Tongue (tissue), 3 donors: ENCODE measurements at places on chromosomes 7 and 10.
A peak's percentile ranks its signal among the peaks of the same experiment; 100 is the strongest.

GRCh38 chr10:34231441-34232180 lies 583.5 kb downstream of the PARD3 start:
- peak; percentile 75 for DNase-seq

DNA sequence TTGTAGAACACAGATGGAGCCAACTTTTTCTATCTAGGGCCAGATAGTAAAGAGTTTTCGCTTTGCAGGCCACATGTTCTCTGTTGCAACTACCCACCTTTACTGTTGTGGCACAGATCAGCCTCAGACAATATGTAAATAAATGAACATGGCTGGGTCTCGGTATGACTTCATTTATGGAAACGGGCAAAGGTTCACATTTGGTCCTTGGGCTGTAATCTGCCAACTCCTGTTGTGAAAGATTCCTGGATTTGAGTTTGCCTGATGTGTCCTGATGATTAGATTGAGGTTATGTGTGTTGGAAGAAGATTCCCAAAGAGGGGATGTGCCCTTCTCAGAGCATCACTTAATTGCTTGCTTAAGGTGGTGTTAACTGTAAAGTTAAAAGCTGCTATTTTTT lies 38.2 kb downstream of the RBM20 start:
- DNase-seq: no peak

DNA sequence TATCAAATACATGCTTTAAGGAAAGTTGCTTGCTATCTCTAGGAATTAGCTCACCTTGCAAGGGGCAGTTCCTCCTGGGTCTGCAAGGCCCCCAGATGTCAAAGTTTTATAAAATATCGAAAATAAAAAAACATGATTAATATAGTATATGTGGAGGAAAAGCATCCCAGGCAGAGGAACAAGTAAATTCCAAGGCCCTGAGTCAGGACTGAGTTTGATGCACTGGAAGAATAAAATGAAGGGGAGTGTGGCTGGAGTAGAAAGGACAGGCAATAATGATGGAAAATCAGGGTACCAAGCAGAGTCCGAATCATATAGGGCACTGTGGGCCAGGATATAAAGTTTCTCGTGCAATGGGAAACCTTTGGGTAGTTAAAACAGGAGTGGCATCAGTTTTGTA lies 112.4 kb upstream of the EEPD1 start:
- DNase-seq: no peak

GRCh38 chr10:6493521-6494441 lies 86.3 kb downstream of the PRKCQ start:
- DNase-seq: no peak

GRCh38 chr7:1028775-1029636 lies 15.3 kb upstream of the GPR146 start:
- peak; percentile 85 for DNase-seq

- no peak for DNase-seq
These were observed 15.2 kb upstream of the FBXW4 start for GRCh38 chr10:101710059-101710695.

DNA sequence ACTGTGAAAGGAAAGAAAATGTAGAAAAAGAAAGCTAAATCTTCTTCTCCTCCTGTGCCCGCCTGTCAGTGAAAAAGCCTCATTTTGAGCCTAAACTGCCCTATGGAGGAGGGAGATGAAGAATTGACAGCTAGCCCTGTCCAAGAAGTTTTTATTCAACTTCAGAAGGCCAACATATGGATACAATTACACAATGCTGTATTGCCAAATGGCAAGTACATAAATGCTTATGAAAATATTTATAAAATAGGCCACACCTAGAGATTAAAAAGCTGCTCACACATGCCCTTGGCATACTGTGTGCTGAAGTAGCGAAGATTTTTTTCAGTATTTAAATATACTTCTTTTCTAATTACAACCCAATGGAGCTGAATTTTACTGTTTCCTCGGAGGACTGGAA lies 65.1 kb upstream of the NEBL start:
- peak; percentile 20 for DNase-seq

GRCh38 chr10:19561181-19561580 lies 255.1 kb upstream of the PLXDC2 start:
- DNase-seq: no peak

DNA sequence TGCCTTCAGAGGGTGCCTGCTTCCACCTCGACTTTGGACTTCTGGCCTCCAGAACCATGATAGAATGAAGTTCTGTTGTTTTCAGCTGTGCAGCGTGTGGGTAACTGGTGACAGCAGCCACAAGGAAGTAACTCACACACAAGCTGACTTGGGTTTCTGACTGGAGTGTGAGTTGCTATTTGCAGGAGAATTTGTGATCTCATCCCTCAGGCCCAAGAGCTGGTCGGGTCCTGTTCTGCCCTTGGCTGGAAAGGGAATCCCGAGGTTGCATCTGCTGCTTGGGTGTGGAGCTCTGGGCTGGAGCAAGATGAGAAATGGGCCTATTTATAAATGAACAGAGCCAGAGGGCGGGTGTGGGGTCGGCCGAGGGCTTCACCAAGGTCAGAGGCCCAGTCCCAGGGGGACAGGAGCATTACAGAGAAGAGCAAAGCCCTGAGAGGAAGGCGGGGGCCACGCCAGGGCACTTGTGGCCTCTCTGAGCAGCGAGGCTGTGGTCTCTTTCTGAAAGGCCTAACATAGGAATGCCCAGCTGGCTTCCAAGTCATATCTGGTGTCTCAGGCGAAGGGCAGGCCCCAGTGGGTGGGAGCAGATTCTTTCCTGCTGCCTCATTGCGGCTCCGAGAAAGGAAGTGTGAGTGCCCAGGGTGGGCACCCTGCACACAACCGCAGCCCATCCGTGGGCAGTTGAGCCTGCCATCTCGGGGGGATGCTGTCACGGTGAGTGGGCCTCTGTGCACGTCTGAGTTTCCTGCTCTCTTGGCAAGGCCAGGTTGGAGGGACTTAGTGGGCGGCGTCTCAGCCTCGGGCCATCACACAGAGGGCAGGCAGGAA lies 26.5 kb upstream of the C10orf71 start:
- DNase-seq: peak; percentile 89

- DNase-seq: no peak
These were observed 174.5 kb upstream of the AKR1E2 start for GRCh38 chr10:4651404-4652037.

GRCh38 chr7:83271212-83272099 lies 108.8 kb upstream of the PCLO start:
- DNase-seq: peak; percentile 44

DNA sequence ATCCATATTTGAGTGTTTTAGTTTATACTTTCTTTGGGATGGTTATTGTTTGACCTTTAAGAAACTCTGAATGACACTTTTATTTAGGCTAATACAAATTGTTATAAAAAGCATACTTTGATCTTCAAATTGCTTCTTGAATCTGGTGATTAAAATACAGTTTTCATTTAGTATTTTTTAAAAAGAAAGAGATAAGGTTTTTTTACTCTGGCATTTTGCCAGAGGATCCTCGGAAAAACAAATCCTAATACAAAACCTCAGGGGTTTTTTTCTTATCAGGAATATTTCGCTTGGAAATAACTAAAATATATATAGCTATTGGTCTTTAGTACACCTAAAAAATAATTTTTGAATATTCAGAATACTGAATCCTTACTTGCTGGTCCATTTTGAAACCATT lies 17.0 kb downstream of the MIOS start:
- DNase-seq: no peak

DNA sequence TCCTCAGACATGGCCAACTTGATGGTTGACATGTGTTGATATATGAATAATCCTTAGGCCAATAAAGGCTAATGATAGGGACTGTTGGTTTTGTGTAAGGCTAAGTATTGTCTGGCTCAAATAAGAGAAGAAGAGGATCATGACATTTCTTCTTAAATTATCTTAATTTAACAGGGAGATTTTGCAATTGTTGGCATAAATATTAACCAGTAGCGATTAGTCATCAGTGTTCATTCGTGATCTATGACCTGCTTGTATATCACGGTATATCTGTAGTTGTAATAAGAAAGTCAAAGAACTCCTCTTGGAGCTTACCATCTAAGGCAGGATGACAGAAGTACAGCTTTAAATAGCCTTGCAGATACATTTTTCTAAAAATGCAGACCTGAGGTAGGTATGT lies 196.4 kb downstream of the CREB5 start:
- DNase-seq: no peak

DNA sequence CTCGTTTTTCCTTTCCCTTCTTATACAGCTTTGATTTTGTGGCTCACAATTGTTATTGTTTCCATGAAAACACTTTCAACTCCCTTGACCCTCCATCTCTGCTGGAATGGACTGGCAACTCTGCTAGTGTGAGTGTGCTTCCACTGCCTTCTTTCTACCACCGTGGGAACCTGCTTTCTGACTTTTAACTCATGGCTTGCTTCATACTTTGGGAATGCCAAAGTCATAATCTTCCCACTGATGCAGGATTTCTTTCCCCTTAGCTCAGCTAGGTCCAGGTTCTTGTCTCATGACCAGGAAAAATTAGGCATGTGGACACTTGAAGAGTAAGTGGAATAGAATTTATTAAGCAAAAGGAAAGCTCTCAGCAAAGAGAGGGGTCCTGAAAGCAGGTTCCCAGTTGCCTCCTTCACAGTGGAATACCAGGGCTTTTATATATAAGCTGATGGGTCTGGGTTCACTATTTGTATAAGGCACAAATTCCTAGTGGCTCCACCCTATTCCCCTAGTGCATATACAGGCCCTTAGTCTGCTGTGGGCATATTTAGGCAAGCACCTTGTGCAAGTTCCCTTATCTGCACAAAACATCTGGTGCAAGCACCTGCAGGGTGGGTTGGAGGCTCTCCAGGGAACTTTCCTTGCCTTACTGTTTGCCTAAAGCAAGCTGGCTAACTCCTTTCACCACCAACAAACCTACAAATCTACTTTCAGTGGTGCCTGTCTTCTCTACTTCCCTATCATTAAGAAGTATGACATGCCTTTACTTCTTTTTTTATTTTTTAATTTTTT lies 119.5 kb downstream of the CFAP58 start:
- no peak for DNase-seq

DNA sequence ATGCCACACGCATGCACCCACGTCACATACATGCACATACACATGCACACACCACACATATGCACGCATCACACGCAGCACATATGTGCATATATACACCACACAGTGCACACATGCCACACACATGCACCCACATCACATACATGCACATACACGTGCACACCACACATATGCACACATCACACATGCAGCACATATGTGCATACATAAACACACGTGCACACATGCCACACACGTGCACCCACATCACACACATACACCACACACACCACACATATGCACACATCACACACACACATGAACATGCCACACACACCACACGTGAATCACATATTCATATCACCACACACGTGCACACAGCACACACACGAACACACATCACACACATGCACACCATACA lies 338.8 kb downstream of the PTPRN2 start:
- DNase-seq: no peak

DNA sequence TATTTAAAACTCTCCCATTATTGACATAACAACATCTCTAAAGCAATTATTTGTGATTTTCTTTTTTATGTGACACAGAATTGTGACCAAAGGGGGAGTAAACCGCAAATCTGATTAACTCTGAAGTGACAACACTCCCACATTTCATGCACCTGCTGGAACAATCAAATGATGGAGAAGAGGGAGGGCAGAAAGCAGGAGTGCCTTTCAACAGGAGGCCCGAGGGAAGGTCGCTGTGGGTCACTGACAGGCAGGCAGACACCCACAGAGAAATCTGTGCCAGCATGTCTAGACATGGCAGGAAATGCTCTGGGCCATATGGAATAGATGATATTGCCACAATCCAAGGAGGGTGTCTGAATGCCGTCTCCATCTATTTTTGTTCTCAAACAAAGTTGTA lies 247.3 kb downstream of the DOCK4 start:
- no peak for DNase-seq

DNA sequence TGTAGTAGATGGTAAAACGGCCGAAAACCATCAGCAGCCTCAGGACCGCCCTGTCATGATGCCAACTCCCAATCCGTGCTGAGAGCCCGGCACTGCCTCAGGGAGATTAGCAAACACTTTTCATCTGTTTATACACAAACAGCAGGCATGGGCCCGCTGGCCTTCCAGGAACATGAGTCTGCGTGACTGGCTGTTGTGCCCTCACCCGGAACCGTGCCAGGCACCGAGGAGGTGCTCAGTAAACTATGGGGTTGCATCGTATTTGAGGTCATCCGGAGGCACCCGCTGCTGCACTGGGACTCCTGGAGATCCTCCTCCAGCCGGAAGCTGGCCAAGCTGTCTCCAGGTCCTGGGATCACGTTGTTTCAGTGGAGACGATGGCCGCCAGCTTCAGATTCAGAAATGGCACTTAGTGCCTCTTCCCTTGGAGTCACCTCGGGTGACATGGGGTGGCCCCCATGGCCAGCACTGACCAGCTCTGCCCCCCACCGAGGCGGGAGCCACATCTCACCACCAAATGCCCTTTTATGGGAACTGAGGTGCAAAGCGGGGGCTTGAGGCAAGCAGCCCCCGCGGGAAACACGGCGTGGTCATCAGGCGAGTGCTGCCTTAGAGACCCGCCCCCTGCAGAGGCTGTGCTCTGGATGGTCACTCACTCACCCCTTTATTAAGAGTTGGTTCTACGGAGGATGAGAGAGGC lies 585.9 kb downstream of the PTPRN2 start:
- DNase-seq: peak; percentile 68

GRCh38 chr10:4720463-4720862 lies 105.5 kb upstream of the AKR1E2 start:
- no peak for DNase-seq

- DNase-seq: no peak
These were observed 131.1 kb downstream of the ADARB2 start for GRCh38 chr10:1605999-1606940.

- no peak for DNase-seq
These were observed 1.8 kb upstream of the CAMK2G start for GRCh38 chr10:73876157-73876556.

- no peak for DNase-seq
These were observed 39.8 kb downstream of the GBF1 start for GRCh38 chr10:102285133-102285532.

DNA sequence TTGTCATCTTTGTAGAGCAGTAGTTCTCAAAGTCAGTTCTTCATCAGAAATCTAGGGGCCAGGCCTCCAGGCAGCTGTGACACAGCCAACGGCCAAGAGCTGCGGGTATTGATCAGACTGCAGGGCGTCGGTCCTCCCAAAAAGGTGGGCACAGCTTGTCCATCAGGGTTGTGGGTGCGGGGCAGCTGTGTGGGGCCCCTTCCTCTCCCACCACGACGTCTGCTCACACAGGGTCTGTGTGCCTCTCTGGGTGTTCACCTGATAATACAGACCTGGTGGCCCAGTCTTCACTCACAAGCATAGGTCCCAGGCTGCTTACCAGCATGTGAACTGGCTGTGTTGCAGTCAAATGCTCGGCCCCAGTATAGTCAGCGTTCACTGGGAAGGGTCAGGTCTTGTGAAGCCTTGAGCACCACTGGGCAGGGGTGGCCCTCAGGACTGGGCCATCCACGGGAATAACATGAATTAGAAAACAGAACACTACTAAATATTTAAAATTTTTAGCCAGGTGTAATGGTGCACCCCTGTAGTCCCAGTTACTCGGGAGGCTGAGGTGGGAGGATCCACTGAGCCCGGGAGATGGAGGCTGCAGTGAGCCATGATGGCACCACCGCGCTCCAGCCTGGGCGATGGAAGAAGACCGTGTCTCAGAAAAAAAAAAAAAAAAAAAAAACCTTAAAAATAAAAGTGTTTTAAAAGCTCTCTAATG lies 102.8 kb upstream of the DIP2C start:
- DNase-seq: no peak
